ENCODE measurements at places on chromosomes 1 and 21.

DNA sequence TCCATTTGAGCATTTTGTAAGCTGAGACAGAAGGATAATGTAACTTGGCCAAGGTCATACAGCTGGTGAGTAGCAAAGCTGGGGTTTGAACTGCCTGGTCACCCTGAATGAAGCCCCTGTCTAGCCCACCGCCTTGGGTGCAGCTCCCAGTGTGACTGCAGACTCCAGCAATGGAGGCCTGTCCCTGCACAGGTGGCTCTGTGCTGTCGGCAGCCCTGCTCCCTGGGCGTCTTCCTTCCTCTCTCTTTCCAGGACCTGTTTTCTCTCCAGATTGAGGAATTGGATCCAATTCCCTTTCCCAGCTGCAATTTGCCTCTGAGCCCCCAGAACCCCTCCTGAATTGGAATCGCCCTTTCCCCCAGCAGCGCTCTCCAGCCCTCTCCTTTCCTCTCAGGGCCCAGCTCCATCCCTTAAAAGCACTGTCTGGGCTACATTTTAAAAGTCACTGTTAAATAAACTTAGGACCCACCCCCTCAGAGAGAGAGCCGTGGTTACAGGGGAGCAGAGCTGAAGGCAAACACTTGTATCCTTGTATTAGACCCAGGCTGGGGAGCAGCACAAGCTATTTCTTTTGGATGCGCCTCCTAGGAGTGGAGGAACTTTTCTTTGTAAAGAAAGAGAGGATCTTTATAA is 161.4 kb upstream of the LMO4 start:
- no peak for DNase-seq

DNA sequence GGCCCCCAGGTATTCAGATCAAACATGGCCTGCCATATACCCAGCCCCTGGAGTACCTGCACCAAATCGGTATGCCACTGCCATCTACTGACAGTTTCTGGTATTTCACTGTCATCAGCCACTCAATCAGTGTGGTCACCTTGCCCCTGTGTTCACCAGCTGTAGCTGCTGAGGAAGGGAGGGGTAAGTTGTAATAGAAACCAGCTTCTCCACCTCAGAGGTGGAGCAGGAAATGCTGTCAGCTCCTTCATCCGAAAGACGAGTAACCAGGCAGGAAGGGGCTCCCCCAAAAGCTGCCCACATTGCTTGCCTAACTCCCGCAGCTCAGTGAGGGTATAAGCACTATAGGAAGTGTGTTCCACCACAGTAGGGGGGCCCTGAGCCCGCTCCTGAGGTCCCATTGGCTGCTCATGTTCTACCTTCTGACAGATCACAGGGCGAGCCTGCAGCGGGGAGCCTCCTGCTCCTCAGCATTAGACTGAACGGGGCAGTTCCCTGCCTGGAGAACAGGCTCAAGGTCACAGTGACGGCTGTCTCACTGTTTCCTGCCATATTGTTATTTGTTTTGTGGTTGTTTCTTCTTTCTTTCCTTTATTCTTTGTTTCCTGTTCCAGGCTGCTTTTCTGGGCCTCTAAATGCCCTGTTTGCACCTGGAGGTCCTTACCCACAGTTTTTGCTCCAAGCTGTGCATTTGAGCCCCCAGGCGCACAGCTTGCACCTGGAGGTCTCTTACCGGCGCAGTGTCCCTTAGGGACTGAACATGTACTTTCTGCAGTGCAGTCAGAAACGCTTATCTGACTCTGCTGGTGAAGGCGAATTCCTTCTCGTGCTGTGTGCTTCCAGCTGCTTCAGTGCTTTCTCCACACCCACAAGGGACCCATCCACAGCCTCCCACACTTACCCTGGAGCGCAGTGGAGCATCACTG is 1638.3 kb downstream of the MRPL39 start:
- peak; percentile 92 for DNase-seq

DNA sequence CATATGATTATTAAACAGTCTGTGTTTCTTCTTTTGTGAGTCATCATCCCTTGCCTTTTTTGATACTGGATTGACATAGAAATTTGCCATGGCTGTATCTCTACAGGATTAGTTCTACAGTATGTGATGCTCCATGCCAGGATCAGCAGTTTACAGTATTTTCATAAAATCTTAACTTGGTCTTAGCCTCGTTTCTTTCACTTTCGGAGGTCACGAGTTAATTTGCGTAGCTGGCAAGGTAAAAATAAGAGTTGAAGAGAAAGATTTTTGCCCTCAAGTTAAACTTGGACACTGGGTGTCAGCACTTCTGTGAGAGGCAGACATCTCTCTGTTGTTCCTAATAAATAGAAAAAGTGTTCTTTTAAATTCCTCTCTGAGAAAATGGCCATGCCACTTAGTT is 79.1 kb downstream of the CACNA1E start:
- DNase-seq: no peak

DNA sequence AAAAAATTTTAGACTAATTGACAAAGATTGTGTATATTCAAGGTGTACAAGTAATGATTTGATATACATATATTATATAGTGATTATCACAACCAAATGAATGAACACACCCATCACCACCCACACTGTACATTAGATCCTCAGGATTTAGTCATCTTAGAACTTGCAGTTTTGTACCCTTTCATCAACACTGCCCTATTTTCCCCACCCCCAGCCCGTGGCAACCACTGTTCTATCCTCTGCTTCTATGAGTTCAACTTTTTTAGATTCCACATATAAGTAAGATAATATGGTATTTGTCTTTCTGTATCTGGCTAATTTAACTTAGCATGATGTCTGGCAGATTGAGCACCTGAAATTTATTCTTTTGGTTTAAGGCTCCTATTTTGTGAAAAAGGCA is 173.6 kb downstream of the IER5 start:
- no peak for DNase-seq

- DNase-seq: peak; percentile 26
Observed at GRCh38 chr1:26358411-26359384, 4.8 kb upstream of the CRYBG2 start.

- DNase-seq: peak; percentile 49
Observed at GRCh38 chr1:231806623-231807495, 180.3 kb downstream of the DISC1 start.

- DNase-seq: no peak
Observed at GRCh38 chr1:170009551-170009950, 64.9 kb downstream of the KIFAP3 start.

- DNase-seq: no peak
Observed at GRCh38 chr1:117662667-117663066, 56.8 kb downstream of the TENT5C start.

DNA sequence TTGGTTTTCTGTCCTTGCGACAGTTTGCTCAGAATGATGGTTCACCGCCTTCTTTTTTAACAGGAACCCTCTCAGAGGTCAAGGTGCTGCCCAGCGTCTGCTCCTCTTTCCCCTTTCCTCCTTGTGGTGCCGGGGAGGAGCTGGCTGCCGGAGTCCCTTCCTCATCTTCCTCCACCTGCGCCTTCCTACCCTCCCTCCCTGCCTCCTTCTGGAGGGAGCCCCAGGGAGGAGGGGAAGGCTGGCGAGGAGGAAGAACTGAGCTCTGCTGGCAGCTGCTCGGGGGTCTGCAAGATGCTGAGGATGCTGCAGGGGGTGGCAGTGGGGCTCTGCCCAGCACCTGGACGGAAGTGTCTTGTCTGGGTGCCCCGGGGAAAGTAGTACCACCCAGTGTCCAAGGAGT is 31.2 kb downstream of the BACE2 start:
- no peak for DNase-seq

- DNase-seq: no peak
Observed at GRCh38 chr1:46211051-46211450, 7.9 kb downstream of the LURAP1 start.

DNA sequence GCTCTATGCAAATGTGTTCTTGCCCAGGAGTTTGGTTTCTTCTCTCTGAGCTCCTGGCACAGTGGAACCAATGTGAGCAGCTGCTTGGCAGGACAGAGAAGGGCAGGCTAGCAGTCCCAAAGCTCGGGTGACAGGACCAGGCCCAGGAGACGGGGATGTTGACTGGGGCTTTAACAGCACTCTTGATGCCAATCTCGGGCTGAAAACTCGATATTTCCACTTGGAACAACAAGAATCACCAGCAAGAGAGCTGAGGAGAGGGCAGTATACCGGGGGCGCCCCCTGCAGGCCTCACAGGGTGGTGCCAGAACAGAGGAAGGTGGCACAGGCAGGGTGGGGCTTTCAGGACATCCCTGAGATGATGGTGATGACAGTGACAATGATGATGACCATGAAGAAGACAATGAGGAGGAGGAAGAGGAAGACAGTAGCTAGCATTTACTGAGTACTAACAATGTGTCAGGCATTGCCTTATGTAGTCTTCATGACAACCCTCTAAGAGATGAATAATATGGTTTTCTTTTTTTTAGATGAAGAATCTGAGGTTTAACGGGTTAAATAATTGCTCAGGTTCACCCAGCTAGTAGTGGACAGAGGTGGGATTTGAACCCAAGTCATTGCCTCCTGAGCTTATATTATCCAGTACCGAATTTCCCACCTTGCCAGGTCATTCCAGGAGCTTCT is 2.7 kb upstream of the KCNJ9 start:
- peak; percentile 67 for DNase-seq

DNA sequence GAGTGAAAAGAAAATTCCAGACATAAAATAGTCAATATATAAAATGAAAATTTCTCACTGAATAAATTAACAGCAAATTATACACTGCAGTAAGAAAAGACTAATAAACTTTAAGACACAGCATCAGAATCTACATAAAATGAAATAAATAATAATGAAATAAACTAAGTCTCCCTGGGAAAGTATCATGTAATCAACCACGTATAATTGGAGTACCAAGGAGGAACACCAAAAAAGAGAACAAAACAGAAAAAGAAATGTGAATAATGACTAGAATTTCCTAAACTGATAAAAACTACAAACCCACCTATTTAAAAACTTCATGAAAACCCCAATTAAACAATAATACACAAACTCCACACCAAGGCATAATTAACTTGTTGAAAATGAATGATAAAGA is 43.6 kb downstream of the SASS6 start:
- no peak for DNase-seq

DNA sequence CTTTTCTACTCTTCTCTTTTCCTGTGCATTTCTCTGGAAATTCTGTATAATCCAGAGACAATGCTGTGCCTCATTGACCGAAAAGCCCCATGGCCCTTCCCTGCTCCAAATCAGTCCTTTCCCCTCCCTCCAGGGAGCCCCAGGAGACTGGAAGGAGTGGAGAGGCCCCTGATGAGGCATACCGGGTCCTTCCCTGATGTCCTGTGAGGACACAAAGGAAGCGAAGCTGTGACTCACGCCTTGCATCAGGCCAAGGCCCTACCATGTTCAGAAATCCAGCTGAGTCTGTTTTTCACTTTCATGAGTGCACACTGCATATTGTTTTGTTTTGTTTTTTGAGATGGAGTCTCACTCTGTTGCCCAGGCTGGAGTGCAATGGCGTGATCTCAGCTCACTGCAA is 38.7 kb upstream of the BECN2 start:
- DNase-seq: no peak

DNA sequence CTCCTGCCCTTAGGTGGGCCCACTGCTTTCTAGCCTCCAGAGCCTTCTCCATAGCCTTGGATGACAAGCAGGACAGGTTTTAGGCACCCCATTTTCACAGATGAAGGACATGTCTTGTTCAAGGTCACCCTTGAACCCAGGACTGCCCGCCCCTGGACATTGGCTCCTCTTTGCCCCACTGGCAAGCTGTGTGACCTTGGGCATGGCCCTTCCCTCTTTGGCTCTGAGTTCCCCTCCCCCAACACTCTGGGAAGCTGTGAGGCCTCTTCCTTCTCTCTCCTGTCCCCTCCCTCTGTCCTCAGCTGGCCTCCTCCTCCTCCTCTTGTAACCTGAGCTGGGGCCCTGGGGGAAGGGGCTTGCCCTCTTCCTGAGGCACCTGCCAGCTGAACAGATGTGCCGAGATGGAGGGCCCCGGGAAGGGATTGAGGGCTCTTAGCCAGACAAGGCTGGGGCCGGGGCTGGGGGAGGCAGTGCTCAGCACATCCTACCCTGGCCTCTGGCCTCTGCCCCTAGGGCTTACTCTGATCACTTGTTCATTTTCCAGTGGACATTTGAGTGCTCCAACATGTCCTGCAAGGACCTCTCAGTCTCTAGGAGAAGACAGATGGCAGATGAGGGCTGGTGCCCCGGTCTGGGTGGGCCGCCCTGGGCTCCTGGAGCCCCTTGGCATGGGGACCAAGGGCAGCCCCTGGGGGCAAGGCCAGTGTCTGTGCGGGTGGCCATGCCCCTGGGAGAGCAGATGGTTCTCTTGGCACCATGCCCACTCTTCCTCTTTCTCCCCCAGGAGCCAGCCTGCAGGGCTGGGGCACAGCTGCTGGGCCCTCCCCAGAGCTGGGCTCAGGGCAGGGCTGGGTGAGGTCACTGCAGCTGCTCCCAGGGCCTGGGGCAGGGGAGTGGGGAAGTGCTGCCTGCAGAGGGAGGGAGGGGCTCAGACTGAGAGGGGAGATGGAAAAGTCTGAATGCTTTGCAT is 10.7 kb downstream of the FOXO6 start:
- no peak for DNase-seq

GRCh38 chr1:86753700-86754099 is 49.3 kb downstream of the SH3GLB1 start:
- DNase-seq: peak; percentile 11

DNA sequence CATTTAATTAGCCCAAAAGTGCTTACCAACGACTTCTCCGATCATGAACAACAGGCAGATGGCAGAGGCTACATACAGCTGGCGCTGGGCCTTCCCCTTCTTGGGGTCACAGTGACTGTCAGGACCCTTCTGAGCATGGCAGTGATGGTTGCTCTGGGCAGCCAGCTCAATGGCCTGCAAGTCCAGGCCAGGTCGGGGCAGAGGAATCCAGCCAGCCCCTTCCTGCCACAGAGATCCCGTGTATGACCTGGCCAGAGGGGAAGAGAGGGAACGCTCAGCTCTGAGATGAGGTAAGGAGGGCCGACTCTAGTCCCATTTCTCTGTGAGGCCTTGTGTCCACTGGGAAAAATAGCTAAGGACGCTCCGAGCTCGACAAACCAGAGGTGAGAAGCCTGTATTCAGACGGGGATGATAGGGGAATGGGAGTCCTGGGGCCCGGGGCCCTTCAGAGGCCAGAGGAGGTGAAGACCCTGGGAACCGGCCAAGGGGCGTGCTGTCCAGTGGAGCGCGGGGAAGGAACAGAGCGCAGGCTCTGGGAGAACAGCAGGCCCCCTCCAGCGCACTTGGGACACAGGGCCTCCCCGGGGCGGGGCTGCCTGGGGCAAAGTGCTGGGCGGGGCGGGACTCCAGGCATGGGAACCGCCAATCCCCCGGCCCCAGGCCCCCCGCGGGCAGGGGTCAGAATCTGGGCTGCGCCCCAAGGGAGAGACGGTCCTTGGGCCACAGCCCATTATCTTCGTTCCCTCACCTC is 772 bp downstream of the SLC30A2 start:
- no peak for DNase-seq

GRCh38 chr1:100834777-100835660 is 59.6 kb downstream of the EXTL2 start:
- DNase-seq: peak; percentile 12

GRCh38 chr1:55213151-55213884 is 1.8 kb downstream of the USP24 start:
- no peak for DNase-seq

GRCh38 chr1:204456826-204457442 is 37.7 kb downstream of the PIK3C2B start:
- no peak for DNase-seq

GRCh38 chr1:61907102-61907501 is 164.8 kb downstream of the PATJ start:
- DNase-seq: no peak

GRCh38 chr1:8090241-8090702 is 64.2 kb upstream of the ERRFI1 start:
- DNase-seq: no peak

- DNase-seq: no peak
Observed at GRCh38 chr1:35442734-35443133, 114.5 kb downstream of the KIAA0319L start.

- DNase-seq: no peak
Observed at GRCh38 chr1:51506537-51506936, 12.5 kb downstream of the EPS15 start.

GRCh38 chr21:37848721-37849490 is 67.4 kb downstream of the KCNJ6 start:
- DNase-seq: no peak
